ENCODE measurements at places on chromosomes 16 and 17. TPM values are rescaled to one million over a fixed set of nuclear protein-coding genes. Genes with fewer than 3 reads are reported as not detected.

Gene HLF
- 0.04 TPM for total RNA-seq

Gene CCL17
- total RNA-seq: not detected

Gene GPR179
- total RNA-seq: not detected

DNA sequence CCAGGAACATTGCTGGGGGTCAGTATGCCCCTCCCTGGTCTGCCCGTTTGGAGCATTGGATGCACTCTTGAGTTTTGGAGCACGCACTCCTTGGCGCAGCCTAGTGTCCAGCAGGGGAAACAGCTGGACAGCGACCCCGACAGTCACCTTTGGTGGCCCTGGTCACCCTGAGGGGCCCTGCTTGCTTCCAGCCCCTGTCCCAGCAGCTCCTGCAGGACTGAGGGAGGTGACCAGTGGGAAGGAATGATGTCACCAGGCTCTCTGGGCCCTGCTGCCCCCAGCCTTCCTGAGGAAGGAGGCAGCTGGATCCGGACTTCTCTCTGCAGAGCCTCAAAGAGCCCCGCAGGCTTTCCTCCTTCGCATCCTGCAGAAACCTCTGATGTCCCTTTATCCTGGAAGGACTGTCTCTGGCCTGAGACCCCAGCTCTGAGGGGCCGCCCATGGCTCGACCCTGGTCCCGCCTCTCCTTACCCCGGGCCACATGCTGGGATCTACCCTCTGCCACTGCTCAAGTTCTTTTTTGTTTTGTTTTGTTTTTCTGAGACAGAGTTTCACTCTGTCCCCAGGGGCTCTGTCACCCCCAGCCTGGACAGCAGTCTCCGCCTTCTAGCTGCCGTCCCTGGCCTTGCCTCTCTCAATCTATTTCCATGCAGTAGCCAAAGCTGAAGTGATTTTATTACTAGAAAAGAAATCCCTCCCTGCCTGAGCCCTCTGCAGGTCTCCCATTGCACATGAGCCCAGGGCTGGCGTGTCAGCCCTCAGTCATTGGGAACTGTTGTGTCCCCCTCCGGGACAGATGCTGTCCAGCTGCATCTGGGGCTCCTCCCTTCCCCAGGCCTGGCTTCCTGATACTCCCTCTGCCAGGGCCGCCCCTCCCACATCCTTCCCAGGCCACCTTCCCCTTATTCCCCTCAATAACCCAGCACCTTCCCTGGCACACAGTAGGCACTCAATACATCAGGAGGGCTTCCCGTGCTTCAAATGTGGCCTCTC lies 11.6 kb downstream of the ZSCAN10 start:
- DNase-seq: no peak

DNA sequence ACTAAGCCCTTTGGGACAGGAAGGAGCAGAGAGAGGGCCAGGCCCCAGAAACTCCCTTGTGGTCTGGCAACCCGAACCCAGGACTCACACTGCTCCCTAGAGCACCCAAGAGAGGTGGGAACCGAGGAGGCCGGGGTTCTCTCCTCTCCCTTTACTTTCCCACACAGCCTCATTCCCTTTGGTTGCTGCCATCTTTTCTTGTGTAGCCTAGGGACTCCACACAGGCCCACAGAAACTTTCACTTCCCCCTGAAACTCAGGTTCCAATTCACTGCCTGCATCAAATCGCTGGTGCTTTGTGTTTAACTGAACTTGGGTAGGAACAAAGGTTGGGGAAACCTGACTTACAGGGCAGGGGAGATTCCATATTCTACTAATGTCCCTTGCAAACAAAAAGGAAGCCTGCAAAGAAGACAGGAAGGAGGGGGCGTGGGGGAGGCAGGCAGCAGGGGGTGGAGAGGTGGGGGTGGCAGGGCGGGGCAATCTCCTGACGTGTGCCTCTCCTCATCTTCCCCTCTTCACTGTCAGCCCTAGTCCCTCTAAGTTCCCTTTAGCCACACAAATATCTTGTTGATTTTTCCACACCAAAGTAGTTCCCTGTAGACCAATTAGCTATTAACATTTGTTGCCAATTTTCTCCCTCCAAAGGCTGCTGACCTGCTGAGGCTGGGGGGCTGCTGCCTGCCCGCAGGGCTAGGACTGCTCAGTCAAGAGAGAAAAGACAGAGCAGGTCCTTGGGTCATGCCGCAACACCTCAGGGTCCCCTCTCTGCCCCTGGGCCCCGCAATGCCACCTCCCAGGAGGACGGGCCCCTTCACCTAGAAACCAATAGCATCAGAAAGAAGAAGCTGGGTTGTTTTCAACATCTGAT lies 8.0 kb downstream of the ST3GAL2 start:
- DNase-seq: no peak

DNA sequence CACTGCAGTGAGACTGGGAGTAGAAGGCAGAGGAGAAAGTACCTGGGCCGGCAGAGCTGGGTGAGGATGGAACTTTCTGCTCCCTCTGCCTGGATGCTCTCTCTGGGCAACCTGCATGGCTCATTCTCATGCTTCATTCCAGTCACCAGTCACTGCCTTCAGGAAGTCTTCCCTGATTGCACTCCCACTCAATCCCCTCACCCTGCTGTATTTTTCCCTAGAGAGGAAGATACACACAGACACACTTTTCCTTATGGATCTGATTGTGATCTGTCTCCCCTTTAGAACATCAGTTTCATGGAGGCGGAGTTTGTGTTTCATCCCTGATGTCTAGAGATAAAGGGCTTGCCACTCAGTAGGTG lies 44.9 kb downstream of the MEAK7 start:
- no peak for DNase-seq

Measured in foreskin keratinocyte (primary cell).